Stimulated activated CD8-positive, alpha-beta memory T cell treated with anti-CD3 and anti-CD28 coated beads, Interleukin-7, amount 100 ng/mL, for 48 hours (primary cell): ENCODE measurements at places on chromosomes 4 and X.

DNA sequence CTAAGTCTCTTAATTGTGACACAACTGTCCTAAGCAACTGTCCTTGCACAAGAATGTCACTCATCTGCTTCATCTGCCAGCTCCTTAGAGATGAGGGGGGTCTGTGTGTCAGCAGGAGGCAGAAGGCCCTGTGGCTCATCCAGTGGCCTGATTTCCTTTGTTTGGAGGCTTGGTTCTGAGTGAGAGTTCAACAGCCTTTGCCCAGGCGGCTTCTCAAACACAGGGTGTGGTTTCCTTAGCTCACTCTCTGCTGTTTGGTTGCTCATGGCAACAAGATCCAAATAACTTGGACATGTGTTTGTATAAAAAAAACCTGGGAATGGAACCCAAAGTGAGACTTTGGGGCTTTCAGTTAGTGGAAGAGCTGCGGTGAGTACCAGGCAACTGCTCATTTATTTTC, 46.6 kb downstream of the MAP7D3 start:
- no peak for DNase-seq

GRCh38 chrX:38664285-38664684, 102.9 kb downstream of the TSPAN7 start:
- no peak for DNase-seq

DNA sequence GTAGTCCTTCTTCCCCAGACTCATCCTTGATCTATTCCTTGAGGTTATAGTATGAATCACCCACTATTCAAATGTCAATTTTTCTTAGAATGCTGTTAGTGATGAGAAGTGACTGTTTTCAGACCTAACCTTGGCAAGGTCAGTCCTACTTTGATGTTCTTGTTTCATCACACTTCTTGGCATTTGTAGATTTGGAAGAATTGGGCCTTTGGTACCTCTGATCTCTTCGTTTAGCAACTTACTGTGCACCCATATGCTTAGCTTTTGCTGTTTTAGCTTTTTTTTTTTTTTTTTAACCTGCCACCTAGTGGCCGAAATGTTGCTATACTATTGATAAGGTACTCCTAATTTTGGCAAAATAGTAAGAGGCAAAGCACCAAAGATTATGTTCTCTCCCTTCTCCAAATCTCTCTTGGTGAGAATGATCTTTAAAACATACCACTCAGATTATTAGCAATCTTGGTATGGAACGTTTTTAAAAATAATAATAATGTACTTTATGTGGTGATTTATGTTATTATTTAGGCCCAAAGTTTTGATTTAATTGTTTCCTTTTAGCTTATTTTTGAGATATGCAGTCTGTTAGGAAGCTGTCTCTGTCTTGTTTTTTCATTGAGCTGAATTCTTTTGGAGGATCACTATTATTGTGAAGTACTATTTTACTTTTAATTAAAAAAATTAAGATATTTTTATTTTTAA, 16.6 kb downstream of the DCK start:
- no peak for DNase-seq

- DNase-seq: no peak
Measured at GRCh38 chr4:30868111-30868895, 148.1 kb downstream of the PCDH7 start.

DNA sequence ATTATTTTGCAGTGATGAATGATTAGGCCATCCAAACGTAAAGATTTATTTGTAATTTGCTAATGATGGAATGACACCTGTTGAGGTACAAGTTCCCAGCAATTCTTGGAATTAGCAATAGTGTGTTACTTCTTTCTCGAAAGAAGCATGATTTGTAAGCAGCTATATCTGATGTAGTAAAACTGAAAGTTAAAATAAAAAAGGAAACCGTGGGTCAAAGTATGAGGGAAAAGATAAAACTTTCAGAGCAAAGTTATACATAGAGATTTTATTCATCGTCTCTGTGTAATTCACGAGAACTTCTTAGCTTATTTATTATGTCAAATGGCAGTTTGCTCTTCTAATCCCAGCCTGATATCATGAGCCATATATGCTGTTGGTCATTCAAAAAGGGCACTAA, 59.0 kb downstream of the NFKB1 start:
- DNase-seq: no peak

GRCh38 chr4:84491481-84491880, 7.6 kb downstream of the NKX6-1 start:
- DNase-seq: no peak

DNA sequence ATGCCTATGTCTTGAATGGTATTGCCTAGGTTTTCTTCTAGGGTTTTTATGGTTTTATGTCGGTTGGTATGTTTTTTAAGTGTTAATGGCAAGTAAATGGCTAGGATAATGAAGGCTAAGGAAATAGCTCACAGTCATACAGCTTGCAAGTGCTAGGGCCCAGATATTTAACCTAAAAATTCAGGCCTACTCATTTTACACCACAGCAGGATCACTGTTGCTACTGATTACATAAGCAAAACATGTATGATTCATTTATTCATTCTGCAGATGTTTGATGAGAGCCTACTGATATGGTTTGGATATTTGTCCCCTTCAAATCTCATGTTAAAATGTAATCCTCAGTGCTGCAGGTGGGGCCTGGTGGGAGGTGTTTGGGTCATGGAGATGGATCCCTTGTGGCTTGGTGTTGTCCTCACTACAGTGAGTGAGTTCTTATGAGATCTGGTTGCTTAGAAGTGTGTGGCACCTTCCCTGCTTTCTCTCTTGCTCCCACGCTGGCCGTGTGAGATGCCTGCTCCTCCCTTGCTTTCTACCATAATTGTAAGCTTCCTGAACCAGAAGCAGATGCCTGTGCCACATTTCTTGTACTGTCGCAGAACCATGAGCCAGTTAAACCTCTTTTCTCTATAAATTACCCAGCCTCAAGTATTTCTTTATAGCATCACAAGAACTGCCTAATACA, 175.5 kb downstream of the MAPK10 start:
- DNase-seq: no peak

- DNase-seq: no peak
Measured at GRCh38 chr4:8191136-8191747, 7.8 kb upstream of the SH3TC1 start.

DNA sequence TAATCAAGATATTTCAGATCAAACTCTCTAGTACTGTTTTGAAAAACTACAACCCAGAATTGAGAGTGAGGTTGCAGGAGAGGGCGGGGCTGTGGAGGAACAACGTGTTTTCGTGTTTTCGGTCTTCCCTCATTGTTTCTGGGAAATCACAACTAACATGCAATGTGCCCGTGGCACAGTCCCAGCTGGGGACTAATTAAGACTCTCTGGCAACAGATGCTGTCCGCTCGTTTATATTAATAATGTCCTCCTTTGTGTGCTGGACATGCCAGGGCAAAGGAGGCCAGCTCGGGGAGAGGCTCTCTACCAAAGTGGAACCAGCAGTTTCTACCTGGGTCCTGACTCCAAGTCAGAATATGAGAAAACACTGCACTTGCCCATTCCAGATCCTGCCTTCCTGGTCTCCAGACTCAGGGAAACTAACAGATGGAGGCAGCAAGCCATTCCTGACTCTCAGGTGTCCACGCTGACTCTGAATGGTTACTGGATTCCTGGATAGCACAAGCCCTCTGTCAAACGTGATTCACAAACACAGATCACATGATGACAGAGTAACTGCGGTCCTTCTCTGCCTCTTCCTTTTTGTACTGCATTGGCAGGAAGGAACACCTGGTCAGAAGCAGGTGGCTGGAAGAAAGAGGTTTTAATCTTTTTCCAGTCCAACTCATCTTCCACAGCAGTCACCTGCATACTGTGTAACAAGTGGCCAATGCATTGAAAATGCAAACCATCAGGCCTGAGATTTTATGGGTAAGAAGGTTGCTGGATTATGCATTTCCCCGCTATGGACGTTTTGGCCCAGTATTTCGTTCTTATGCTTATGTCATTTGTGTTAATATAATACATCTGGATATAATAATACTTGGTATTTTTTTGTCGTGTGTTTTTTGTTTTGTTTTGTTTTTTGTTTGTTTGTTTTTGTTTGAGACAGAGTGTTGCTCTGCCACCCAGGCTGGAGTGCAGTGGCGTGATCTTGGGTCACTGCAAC, 65.0 kb downstream of the COQ2 start:
- peak; percentile 56 for DNase-seq

- DNase-seq: no peak
Measured at GRCh38 chrX:153995504-153995903, 22.9 kb downstream of the TMEM187 start.

GRCh38 chrX:148067285-148067684, 86.1 kb downstream of the FMR1NB start:
- no peak for DNase-seq

GRCh38 chr4:184899261-184900134, 73.7 kb upstream of the ACSL1 start:
- DNase-seq: no peak

DNA sequence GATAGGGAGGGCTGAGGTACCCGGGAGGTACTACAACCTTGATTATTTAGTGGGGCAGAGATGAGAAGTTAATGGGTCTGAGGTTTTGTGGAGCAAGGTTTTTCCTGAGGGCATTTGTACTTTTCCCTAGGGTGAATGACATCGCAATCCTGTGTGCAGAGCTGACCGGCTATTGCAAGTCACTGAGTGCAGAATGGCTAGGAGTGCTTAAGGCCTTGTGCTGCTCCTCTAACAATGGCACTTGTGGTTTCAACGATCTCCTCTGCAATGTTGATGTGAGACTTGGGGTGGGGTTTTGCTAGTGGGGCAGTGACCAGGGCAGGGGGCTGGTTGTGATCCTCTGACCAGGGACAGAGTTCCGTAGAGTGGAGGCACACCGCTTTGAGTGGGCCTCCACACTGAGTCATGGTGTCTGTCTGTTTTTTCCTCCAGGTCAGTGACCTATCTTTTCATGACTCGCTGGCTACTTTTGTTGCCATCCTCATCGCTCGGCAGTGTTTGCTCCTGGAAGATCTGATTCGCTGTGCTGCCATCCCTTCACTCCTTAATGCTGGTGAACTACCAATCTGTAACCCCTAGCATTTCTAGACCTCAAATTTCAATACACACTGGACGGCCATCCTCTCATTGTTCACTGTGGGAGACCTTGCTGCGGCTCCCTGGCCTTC, 9.9 kb downstream of the MED12 start:
- no peak for DNase-seq

- DNase-seq: no peak
Measured at GRCh38 chr4:126752702-126753101, 880.1 kb upstream of the INTU start.

DNA sequence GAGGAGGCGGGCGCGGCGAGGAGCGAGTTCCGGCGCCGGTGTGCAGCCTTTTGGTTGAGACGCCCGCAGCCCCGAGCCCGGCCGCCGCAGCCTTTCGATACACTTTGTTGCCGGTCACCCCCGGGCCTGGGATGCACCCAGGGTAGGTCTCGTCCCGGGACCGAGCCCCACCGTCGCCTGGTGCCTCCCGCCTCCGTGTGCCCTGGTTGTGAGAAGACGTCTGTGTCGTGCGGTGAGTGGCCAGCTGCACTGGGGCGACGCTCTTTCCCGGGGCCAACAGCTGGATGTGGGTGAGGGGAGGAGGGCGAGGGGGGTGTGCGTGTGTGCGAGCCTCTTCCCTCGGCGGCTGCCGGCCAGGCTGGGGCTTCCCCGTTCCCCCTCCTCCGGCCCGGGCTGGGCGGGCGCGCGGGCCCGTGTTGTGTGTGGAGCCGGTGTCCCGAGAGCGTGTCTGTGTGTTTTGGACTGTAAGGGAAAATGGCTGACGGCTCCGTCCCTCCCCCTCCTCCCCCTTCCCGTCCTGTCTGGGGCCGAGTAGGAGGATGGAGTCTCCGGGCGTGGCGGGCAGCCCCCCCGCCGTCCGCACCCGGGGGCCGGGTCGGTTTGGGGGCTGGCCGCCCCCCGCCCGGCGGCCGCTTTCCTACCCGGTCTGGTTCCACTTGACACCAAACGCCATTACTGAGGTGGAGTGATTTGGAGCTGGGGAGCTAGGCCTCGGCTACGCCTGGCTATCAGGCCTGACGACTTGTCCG, 807 bp downstream of the USP9X start:
- peak; percentile 19 for DNase-seq

DNA sequence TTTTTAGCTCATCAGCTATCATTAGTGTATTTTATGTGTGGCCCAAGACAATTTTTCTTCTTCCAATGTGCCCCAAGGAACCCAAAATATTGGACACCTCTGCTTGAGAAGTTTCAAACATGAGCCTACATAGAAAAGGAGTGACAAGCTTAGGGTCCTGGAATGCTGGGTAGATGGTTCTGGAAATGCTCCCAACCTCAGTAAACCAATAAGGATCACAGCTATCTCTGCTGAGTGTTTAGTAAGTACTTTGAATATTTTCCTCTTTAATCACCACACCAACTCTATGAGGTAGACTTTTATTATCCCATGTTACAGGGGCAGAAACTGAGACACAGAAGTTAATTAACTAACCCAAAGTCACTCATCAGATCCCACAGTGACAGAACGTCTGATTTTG, 164.9 kb upstream of the KLF3 start:
- no peak for DNase-seq

GRCh38 chr4:99038213-99038612, 42.7 kb downstream of the METAP1 start:
- DNase-seq: no peak

- DNase-seq: no peak
Measured at GRCh38 chrX:84258708-84259107, 70.7 kb upstream of the RPS6KA6 start.

DNA sequence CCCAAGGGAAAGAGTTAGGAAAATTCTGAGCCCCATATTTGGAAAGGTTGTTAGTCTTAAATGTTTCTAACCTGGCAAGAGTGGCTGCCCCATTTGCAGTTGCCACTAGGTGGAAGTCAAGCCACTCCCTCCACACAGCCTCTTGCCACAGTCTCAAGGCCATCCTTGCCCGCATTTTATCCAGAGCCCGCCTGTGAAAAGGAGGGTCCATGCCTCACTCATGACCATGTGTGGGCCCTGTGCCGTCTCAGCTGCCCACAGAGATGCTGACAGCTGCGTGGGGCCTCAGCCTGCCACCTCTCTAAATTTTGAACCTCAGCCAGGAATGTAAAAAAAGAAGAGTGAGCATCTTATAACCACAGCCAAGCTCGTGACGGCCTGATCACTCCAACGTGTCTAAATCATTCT, 201.5 kb upstream of the FAM241A start:
- no peak for DNase-seq

GRCh38 chr4:138202686-138203085, 39.5 kb downstream of the SLC7A11 start:
- DNase-seq: no peak

- DNase-seq: no peak
Measured at GRCh38 chr4:125832161-125832560, 517.4 kb downstream of the FAT4 start.

DNA sequence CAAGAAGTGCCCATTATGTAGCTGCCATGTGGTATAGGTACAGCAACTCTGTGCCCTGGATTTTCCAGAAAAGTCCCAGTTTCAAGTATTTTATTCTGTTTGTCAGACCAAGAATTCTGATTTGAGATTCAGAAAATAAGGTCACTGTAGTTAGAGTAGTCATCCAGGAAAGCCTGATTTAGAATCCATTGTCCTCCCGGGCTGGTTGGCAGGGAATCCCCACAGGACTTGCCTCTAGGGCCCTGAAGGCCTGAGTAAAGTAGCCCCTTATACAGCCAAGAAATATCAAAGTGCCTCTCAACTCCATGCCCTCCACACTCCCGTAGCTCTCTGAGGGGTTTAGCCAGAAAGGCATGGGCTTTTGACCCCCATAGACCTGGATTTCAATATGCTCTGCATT, 36.3 kb downstream of the RTL5 start:
- no peak for DNase-seq
